ENCODE measurements at places on chromosomes 7 and 10.

DNA sequence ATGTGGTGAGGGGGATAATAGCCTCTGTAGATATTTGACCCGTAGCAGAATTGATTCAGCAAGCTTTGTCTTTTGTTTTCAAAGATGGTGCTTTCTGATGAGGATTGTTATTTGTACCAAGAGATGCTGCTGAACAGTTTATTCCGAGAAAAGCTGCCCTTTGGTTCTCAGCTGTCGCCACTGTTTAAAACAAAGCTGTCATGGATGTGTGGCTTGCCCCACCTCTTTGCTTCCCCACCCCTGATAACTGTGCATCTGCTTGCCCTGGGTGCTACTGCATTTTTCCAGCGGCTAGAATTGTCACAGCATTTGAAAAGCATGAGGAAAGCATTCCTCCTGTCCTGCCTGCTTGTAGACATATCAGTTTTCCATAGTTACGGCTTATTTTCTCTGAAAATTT is 226.9 kb upstream of the CSTF2T start:
- no peak for DNase-seq

DNA sequence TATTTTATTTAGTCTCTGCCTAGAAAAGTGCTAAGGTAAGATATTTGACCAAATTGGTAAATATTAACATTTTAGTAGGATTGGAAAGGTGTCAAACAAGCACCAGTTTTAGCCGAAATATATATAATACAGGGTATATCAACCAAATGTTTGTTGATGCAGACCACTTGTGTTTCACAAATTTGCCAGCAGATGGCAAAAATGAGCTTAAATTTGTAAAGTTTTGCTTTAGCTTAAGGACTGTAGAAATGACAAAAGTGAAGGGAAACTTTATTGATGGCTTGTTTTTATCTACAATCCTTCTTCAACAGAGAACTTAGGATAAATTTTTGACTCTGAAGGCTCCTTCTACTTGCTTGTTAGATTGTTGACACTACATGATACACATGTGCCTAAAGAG is 4.8 kb upstream of the POLR1F start:
- peak; percentile 68 for DNase-seq

GRCh38 chr10:102682416-102682815 is 31.8 kb downstream of the ARL3 start:
- DNase-seq: no peak

- DNase-seq: no peak
Measured at GRCh38 chr10:124458889-124459288, 2.7 kb upstream of the LHPP start.

GRCh38 chr7:121002048-121002756 is 13.7 kb downstream of the CPED1 start:
- DNase-seq: no peak

All from CD4-positive, alpha-beta T cell treated with Interleukin-12 subunit alpha and Interleukin-12 subunit beta, for 1 hour (primary cell).